Activated naive CD4-positive, alpha-beta T cell (primary cell): ENCODE measurements at places on chromosomes 7 and 10.

DNA sequence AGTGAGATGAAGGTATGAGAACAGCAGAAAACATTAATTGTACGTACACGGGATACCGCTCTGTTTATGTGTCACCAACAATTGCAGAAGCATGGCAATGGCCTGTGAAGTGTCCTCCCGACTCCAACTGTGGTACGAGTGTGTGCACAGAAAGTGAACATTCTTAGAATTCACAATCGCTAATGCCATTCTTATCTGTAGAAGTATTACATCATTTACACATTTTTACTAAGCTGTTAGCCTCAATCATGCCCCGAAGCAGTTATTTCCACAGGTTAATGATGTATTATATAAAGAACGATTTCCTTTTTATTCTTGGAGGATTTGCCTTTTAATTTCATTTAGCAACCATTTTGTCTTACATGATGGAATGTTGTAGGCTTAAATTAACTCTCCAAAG, 103.4 kb downstream of the EVX1 start:
- no peak for DNase-seq

DNA sequence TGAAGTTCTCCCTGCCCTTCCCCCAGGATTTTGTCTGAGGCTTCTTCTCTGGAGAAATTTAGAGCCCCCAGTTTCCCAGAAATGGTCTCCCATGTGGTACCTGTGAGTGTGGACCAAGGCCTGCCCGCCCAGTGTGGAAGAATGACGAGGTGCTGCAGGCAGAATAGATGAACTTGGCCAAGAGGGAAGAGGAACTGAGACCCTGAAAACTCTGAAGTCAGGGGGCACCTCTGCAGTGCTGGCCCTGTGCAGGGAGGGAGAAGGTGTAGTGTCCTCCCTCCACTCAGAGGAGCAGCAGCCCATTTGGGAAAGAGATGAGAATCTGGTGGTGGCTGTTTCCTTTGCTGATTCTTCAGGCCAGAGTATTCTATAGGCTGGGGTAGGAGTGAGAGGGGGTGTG, 115.2 kb upstream of the PCGF5 start:
- DNase-seq: no peak

DNA sequence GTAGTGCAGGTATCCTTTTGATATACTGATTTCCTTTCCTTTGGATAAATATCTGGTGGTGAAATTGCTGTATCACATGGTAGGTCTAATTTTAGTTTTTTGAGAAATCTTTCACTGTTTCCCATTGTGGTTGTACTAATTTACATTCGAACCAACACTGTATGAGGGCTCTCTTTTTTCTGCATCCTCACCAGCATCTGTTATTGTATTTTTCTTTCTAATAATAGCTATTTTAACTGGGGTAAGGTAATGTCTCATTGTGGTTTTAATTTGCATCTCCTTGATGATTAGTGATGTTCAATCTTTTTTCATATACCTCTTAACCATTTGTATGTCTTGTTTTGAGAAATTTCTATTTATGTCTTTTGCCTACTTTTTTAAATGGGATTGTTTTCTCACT, 335.4 kb upstream of the MTPN start:
- no peak for DNase-seq

DNA sequence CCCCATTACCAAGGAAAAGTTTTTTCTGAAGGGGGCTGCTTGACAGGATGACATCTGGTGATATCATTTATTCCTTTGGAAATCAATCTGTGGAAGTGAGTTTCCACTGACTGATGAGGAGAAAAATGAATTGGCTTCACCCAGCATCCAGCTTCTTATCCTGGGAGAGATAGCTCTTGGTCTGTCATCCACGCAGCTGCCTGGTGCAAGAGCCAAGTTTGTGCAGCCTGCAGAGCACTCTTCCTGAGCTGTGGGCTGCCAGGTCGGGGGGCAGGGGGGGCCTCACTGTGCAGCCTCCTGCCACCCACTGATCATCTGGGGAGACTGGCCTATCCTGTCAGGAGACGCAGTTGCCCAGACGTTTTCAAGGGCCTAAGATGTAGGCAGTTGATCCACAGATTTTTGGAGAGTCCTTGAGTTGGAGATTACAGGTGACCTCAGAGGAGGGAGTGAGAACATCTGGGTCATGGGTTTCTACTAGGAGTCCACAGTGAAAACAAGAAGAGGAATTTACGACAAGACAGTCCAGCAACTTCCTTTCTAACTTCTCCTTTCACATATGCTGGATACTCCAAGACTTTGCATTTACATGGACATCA, 75.4 kb downstream of the EGFR start:
- DNase-seq: no peak

- DNase-seq: no peak
Measured at GRCh38 chr7:46999866-47000265, 582.0 kb downstream of the TNS3 start.

- DNase-seq: no peak
Measured at GRCh38 chr10:11265484-11265883, 247.8 kb downstream of the CELF2 start.
